Cardiac septum (tissue), 1 donor: ENCODE measurements at places on chromosomes 12 and 14. TPM values are rescaled to one million over a fixed set of nuclear protein-coding genes. Genes with fewer than 3 reads are reported as not detected.

DNA sequence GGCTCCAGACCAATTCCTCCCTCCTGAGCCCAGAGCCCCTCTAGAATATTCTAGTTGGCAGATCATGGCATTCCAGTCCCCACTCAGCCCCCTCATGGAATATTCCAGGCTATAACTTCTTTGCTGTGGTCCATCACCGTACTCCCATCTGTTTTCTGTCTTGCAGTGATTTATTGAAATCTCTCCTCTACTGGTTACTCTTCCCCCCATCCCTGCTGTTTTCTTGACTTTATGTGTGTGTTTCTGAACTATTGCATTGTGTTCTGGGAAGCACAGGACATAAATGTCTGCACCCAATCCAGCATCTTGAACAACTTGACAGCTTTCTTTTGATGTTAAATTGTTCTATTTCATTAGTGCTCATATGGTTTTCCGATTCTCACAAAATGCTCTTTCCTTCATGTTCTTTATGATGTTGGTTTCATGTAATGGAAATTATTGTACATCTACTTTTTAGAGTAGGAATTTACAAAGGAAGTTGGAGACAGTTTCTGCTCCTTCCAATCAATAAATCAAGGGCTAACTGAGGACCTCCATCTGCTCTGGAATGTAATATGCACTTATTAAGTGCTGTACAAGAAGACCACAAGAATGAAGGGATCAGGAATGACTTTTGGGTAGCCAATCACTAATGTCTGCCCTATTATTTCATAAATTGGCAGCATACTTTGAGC, 26.3 kb downstream of the PDE6H start:
- no peak for DNase-seq

DNA sequence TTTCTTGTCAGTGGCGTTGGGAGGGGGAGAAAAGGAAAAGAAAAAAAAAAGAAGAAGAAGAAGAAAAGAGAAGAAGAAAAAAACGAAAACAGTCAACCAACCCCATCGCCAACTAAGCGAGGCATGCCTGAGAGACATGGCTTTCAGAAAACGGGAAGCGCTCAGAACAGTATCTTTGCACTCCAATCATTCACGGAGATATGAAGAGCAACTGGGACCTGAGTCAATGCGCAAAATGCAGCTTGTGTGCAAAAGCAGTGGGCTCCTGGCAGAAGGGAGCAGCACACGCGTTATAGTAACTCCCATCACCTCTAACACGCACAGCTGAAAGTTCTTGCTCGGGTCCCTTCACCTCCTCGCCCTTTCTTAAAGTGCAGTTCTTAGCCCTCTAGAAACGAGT, 1.9 kb downstream of the ASCL1 start:
- no peak for DNase-seq

GRCh38 chr12:30880061-30880460, 46.5 kb upstream of the TSPAN11 start:
- no peak for DNase-seq

GRCh38 chr12:93705237-93705636, 28.1 kb downstream of the CRADD start:
- no peak for DNase-seq

DNA sequence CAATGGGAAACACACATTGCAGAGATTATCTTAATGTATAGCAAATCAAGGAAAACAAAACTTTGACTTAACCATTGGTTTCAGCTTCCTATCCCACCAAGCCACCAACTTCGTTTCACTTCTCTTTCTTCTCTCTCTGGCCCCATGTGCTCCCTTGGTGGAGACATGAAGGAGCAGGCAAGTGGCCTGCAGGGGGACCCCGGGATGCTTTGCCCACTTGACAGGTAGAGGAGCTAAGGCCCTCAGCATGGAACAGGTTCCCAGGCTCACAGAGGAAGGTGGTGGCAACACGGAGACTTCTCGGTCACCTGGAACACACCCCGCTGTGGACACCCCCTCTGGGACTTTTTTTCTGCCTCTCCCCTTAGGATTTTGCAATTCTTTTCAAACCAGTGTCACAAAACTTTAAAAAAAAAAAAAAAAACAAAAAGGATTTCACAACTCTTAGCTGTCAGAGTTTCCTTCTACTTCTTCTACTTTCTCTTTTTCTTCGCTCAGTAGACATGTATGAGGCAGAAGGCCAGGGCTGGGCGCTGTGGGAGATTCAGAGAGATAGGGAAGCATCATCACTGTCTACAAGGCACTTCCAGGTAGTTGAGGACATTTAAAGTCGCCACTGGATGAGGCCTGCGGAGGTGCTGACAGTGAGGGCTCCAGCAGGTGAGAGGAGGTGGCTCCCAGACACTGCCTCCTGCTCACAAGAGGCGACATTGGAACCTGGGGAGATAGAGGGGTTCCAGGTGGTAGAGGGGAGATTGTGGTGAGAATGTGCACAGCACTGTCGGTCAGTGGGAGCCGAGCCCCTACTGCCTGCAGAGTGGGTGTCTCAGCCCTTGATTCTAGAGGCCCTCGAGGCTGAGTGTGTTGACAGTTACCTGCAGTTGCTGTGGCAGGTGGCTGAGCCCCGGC, 119.6 kb downstream of the GCH1 start:
- peak; percentile 66 for DNase-seq

- peak; percentile 84 for DNase-seq
Observed at GRCh38 chr12:56129206-56129941, 1.3 kb downstream of the ESYT1 start.

DNA sequence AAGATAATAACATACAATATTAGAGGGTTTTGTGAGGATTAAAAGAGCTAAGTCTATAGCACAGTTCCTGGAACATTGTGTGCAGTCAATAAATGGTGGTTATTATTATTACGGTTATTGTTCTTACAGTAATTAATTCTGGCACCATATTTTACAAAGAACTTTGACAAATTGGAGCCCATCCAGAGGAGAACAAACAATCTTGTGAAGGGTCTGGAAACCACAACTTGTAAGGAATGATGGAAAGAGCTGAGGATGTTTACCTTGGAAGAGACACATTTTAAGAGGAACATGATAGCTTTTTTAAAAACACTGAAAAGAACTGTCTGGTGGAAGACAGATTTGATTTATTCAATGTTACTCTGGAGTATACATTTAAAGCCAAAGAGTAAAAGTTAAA, 150.5 kb upstream of the KRR1 start:
- DNase-seq: no peak

GRCh38 chr12:64470495-64470894, 18.6 kb downstream of the TBK1 start:
- no peak for DNase-seq

DNA sequence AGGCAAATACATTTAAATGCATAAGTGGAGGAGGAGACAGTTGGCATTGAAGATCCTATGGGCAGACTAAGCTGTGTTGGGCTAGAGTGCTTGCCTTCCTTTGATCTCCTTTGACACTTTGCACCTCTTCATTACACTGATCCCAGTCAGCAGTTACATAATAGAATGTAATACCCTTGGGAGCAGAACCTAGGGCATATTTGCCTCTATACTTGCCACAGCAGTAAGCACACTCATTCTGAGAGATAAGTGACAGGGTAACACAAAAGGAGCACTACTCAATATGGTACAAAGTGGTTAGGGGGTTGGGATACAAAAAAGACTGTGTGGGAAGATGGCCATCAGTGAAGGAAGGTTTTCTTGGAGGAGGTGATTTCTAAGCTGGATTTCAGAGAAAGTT, 9.0 kb downstream of the MARS1 start:
- no peak for DNase-seq

- DNase-seq: no peak
Observed at GRCh38 chr12:64110864-64111263, 111.2 kb downstream of the KICS2 start.

GRCh38 chr12:75954041-75954440, 77.5 kb downstream of the PHLDA1 start:
- no peak for DNase-seq

CLMN gene
- total RNA-seq: 6.0 TPM

DNA sequence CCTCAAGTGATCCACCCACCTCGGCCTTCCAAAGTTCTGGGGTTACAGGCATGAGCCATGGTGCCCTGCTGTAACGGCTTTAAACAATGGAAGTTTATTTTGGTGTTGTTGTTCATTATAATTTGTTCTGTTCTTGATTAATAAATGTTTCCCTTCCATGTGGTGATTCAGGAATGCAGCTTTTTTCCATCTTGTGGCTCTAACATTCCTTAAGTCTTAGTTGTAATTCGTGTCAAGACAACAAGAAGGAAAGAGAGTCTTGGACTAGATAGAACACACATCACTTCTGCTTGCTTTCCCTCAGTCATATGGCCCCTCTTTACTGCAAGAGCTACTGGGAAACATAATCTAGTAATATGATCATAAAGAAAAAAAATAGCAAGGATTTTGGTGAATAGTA, 211.6 kb downstream of the SLC6A15 start:
- DNase-seq: no peak

DNA sequence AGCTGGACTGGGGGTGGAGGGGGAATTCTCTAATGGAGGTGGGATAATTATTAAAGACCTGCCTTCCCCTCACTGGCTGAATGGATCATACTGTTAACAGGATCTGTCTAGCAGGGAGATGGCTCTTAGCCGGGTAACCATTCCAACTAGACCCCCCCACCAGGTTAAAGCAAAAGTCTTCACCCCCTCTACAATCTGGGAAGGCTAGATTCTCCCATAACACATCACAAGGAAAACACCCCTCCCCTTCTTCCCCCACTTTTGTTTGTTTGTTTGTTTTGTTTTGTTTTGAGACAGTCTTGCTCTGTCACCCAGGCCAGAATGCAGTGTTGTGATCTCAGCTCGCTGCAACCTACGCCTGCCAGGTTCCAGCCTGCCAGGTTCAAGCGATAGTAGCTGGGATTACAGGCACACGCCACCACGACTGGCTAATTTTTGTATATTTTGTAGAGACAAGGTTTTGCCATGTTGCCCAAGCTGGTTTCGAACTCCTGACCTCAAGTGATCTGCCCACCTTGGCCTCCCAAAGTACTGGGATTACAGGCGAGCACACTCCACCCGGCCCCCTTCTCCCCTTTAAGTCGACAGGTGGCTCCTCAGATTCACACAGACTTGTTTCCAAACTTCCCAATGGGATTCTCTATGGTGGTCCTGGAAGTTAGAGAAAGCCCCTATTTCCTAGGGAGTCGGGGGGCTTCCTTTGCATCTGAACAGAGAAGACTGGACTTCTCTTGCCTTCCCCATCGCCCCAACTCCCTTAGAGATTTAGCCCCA, 3.5 kb upstream of the BAZ2A start:
- no peak for DNase-seq

GRCh38 chr14:53620317-53620716, 336.3 kb downstream of the BMP4 start:
- no peak for DNase-seq

PARP2 gene
- 15.2 TPM for total RNA-seq

DNA sequence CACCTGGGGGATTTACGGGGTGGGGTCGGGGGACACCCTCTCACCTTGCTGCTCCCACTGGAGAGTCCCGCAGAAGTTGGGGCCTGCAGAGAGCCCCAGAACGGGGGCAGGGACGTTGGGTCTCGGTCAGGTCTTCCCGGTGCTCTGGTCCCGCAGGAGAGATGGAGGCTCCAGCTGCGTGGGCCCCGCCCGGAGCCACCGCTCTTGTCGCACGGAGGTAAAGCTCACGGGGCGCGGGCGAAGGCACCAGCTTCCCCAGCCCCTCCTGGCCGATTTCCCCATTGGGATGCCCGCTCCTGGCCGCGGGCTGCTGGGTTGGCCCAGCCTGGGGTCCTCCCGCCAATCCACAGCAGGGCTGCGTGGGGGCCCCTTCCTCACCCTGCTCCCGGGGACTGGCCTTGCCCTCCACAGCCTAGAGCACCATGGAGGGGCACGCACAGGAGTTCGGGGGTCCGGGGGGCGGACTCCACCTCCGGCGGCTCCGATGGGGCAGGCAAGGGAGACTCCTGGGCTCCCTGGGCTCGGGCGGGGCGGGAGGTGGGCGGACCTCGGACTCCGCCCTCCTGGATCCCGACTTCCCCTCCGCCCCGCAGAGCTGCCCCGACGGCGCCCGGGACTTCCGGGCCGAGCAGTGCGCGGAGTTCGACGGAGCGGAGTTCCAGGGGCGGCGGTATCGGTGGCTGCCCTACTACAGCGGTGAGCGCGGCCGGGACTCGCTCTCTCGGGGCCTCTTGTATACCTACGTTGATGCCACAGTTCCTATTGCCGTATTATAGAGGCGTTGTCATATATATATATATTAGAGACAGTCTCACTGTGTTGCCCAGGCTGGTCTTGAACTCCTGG, 8.4 kb downstream of the PAPLN start:
- DNase-seq: peak; percentile 82

- DNase-seq: no peak
Observed at GRCh38 chr14:52589646-52590045, 37.0 kb downstream of the GPR137C start.

- DNase-seq: peak; percentile 82
Observed at GRCh38 chr12:122399592-122400373, 22.7 kb downstream of the CLIP1 start.

GRCh38 chr14:34640826-34641225, 10.9 kb upstream of the SNX6 start:
- no peak for DNase-seq

DNA sequence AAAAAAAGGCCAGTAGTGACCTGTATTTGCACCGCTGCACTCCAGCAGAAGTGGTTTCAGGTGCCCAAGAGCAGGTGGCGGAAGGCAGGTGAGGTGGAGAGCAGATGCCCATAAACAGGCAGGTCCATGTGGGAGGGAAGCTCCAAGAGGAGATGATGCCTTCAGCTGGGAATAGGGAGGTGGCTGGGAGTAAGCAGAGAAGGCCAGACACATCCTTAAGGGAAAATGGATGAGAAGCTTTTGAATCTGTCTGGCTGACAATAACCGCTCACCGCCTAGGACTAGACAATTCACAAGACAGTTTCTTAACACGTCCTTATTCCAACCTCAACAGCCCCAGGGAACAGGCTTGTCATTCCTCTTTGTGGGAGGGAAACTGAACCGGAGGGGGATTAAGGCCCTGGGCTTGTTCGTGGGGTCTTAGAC, 43.9 kb upstream of the PLEKHG6 start:
- no peak for DNase-seq

JAG2 gene
- 36.7 TPM for total RNA-seq

FGD4 gene
- total RNA-seq: 19.4 TPM

DNA sequence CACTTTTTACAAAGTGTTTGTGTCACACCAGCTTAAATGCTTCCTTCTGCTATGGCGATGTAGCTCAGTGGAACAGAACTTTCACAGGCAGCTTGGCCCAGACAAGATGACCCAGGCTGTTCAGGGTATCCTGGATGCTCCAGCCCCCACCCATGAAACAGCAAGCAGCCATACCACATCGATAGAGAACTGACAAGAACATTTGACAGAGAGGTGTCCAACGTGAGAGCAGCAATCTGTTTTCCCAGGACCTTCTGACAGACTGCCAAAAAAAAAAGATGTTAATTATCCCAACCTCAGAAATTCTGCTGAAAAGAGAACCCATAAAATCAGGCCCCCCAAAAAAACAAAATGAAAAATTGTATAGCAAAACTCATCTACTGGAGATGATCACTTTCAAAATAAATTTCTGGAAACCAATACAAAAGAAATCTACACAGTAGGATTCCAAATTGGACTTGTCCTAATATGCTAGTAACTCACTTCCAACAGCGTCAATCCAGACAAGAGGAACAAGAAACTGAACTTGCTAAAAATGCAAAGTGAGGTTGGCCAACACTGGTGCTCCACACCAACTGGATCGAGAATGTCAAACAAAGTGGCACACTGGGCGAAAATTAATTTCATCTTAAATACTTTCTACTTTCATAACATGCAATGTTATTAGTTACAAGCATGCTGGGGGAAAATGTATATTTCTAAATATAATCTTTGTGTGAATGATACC, 118.8 kb downstream of the DPF3 start:
- DNase-seq: no peak

GRCh38 chr12:51381226-51382079, 9.8 kb downstream of the GALNT6 start:
- DNase-seq: no peak

- DNase-seq: no peak
Observed at GRCh38 chr12:80443974-80444666, at the start of gene PTPRQ. PTPRQ (plus strand) TSS chr12:80444235; CDS start chr12:80444346, 111 bp downstream.

KLHDC1 gene
- total RNA-seq: 6.6 TPM
